ENCODE measurements at places on chromosomes 13 and 19. TPM values are rescaled to one million over a fixed set of nuclear protein-coding genes. Genes with fewer than 3 reads are reported as not detected.

Gene ZNF221
- 7.0 TPM for total RNA-seq

Gene PGLYRP2
- total RNA-seq: not detected

Gene BST2
- total RNA-seq: 61.1 TPM

Gene ZNF235
- 5.2 TPM for total RNA-seq

Gene CEACAM6
- 0.53 TPM for total RNA-seq

Gene GNG8
- not detected for total RNA-seq

Gene NLRP9
- not detected for total RNA-seq

Gene CLEC11A
- total RNA-seq: 8.2 TPM
